ENCODE measurements at places on chromosomes 1 and 21.

- DNase-seq = no peak
Observed at GRCh38 chr1:204348722-204349121, 11.0 kb downstream of the PLEKHA6 start.

DNA sequence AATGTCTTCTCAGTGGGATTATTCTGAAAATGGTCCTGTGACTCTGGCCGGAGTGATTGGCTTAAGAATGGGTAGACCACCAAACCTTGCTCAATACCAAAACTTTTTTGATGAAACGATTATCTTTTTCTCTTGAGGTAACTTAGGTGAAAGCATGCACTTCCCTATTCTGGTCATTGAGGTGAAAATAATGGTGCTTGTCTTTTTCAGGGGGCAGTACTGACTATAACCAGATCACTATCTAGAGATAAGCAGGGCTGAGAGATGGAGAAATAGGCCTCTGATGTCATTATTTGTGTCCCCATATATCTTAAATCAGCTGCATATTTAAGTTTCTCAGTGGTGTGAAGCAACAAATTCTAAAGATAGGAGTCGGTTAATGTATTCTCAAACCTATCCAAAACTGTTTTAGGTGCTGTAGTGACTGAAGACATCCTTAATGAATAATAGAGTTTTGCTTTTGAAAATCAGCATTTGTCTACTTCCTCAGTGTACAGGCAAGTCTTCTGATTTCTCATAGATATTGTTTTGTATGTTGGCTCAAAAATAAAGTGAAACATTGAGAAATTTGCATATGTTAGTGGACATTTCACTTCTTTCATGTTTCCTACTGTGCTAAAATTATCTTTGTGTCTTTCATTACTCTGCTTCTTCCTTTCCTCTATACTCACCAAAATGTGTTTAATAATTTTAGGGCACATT lies 735.3 kb upstream of the ADGRL4 start:
- no peak for DNase-seq

GRCh38 chr21:30613836-30614235 lies at the start of gene KRTAP6-1:
KRTAP6-1 (minus strand) TSS chr21:30613930; CDS start chr21:30613904, 26 bp downstream.
- DNase-seq = no peak

- DNase-seq = no peak
Observed at GRCh38 chr1:89276690-89277089, 4.0 kb upstream of the GBP5 start.

- no peak for DNase-seq
Observed at GRCh38 chr1:116943438-116943837, 33.7 kb downstream of the PTGFRN start.

GRCh38 chr1:66445492-66446181 lies 88.3 kb upstream of the SGIP1 start:
- DNase-seq = no peak

- no peak for DNase-seq
Observed at GRCh38 chr1:119254067-119254720, 113.7 kb upstream of the WARS2 start.
